ENCODE measurements at places on chromosomes 13 and 19.

DNA sequence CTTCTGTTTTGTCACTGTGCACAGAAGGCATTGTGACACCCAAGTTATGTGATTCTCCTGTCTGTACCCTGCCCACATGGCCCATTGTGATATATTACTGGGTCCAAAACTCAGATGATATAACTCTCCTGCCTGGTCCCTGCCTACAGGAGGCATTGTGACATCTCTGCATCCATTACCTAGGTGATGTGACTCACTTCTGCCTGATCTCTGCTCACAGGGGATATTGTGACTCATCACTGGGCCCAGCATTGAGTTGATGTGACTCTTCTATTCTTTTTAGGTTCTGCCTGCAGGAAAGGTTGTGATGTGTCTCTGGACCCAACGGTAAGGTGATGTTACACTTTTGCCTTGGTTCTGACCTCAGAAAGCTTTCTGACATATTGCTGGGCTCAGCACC lies 67.9 kb upstream of the ZNF724 start:
- DNase-seq: no peak

- no peak for DNase-seq
Measured at GRCh38 chr19:32022044-32022640, 323.3 kb upstream of the ZNF507 start.

DNA sequence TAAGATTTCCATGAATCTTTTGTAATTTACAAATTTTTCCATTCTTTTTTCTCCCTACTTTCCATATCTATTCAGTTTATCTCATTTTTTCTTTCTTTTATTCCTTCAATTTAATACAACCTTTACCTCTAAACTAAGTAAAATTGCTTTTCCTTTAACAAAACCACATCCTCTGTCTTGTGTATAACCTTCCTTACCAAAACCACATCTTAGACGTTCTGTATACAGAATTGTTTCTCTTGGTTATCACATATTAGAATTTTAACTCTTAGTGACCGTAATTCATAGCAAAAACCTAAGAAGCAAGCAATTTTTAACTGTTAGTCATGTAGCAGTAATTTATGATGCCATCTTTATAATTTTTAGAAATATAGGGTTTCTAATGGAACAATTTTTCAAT lies 15.0 kb downstream of the PPP5C start:
- no peak for DNase-seq

GRCh38 chr13:79749984-79750551 lies 269.1 kb downstream of the NDFIP2 start:
- DNase-seq: no peak

GRCh38 chr13:49560270-49561061 lies 24.9 kb downstream of the RCBTB1 start:
- DNase-seq: no peak

DNA sequence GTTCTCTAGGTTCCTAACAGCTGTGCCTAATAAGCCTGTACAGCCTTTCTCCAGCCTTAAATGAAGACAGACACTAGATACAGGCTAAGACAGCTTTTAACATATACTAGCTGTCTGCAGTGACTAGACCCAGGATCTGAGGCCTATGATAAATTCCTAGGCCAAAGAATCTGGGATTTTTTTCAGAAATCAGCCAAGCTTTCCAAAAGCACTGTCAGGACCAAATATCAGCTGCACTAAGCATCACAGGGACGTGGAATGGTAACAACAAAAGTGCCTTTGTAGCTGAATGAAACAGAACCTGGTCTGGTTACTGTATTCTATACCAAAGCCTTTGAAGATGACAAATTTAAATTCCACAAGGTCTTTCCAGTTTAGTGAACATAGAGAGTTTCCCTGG lies 77.9 kb upstream of the DOCK9 start:
- no peak for DNase-seq

DNA sequence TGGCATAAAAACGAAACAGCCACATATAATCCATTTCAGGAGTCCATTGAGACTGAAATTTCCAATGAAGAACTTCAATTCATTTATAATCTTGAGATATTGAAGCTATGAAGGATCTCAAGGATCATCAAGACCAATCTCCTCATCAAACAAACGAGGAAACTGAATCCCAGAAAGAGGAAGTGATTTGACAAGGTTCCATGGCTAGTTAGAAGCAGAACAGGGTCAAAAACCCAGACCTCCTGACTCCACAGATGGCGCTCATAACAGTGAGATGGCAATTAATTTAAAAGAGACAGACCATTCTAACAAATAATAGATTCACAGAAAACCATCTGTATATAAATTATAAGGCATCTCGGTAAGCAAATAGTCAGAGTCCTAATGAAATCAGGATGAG lies 229.7 kb downstream of the KCTD12 start:
- DNase-seq: no peak

- DNase-seq: no peak
Measured at GRCh38 chr19:23784274-23784673, 25.6 kb upstream of the ZNF681 start.

- peak; percentile 67 for DNase-seq
Measured at GRCh38 chr13:45219938-45220375, 19.1 kb upstream of the KCTD4 start.

- DNase-seq: no peak
Measured at GRCh38 chr19:18514800-18515682, 6.8 kb downstream of the ELL start.

- no peak for DNase-seq
Measured at GRCh38 chr13:49655906-49656305, 27.6 kb downstream of the ARL11 start.

DNA sequence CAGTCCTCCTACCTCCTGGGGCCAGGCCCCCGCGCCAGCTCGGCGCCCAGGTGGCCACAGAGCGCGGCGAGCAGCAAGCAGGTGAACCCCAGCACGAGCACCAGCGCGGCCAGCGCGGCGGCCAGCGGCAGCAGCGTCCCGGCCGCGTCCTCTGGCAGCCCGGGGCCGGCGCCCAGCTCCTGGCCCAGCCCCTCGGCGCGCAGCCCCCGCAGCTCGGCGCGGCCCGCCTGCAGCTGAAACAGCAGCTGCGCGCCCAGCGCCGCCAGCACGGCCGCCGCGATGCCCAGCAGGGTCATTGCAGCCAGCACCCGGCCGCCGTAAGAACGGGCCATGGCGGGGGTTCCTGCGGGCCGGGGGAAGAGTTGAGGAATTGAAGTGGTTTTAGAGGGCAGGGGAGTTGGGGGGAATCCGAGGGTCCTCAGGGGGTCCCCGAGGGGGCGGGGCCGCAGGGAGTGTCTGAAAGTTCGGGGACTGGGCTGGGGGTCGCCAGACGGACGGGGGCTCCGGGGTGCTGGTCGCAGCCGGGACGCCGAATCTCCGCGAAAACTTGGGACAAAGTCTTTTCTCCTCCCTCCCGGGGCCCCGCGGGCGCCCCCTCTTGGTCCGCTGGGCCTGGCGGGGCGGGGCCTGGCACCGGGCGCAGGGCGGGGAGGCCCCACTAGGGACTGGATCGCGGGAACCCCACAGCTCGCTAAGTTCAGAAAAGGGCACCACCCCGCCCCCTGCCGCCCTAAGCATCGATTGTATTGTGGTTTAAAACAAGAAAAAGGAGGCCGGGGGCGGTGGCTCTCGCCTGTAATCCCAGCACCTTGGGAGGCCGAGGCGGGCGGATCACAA lies at the start of gene TMEM221:
TMEM221 (minus strand) TSS at position 538 of the 837 bp plus-strand sequence; CDS start at position 332, 206 bp downstream.
- no peak for DNase-seq

- DNase-seq: no peak
Measured at GRCh38 chr19:805166-805551, 7.9 kb downstream of the PTBP1 start.

DNA sequence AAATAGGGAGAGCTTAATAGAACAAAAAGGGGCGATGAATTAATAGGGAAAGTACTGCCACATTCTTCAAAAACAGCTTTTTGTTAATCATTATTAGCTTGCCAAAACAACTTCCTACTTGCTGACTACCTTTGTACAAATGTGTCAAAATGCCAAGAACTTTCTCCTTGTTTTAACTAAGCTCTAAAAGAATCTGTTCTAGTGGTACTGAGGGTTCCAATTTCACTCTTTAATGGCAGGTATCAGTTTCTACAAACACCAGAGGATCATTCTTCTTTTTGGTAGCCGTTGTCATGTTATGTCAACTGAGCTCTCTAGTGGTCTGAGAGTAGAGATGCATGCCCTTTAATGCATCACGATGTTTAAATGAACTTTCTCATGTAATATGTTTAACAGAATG lies 29.4 kb upstream of the FBXL3 start:
- no peak for DNase-seq

GRCh38 chr19:15715642-15716041 lies 12.2 kb upstream of the OR10H2 start:
- DNase-seq: no peak

DNA sequence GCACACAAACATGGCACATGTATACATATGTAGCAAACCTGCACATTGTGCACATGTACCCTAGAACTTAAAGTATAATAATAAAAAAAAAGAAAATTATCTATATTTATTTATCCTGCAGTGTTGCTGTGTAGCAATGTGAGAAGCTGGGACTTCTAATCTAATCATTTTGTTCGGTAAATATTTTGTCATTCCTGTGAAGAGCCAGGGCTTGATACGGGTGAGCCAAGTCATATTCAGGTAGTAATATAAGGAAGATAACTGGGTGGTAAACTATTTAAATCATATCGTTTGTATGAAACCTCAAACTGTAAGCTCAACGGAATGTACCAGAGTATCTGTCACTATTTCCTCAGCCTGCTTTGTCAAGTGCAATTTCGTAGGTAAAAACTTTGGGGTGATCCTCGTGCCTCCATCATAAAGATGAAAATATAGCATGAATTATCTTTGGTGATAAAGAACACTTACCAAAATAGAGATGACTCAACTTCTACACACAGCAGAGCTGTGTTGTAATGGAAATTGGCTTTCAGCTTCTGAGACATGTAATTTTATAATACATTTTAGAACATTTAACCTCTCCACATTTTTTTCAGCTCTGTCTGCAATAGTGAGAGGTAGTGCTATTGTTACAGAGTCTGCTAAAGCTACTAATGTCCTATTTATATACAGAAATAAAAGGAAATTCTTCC lies 92.9 kb downstream of the PCDH9 start:
- DNase-seq: no peak

DNA sequence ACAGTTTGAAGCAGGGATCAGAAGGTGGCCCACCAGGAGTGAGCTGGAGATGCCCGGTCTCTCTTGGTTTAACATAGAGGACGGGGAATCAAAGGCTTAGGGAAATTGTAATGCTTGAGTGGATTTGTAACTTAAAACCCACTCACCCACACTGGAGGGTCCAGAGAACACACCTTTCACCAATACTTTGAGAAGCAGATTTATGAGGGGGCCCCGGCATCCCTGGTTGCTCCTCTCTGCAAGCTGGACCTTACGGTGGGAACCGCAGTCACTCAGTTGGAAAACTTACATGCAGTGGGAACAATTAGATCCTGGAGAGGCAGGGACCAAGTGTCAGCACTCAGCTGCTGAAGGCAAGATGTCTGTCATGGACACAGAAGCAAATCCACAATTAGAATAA lies 20.5 kb downstream of the PPP5C start:
- no peak for DNase-seq

GRCh38 chr13:21235174-21235573 lies 58.7 kb downstream of the MRPL57 start:
- no peak for DNase-seq

GRCh38 chr13:75325711-75326110 lies 156.3 kb downstream of the TBC1D4 start:
- no peak for DNase-seq

DNA sequence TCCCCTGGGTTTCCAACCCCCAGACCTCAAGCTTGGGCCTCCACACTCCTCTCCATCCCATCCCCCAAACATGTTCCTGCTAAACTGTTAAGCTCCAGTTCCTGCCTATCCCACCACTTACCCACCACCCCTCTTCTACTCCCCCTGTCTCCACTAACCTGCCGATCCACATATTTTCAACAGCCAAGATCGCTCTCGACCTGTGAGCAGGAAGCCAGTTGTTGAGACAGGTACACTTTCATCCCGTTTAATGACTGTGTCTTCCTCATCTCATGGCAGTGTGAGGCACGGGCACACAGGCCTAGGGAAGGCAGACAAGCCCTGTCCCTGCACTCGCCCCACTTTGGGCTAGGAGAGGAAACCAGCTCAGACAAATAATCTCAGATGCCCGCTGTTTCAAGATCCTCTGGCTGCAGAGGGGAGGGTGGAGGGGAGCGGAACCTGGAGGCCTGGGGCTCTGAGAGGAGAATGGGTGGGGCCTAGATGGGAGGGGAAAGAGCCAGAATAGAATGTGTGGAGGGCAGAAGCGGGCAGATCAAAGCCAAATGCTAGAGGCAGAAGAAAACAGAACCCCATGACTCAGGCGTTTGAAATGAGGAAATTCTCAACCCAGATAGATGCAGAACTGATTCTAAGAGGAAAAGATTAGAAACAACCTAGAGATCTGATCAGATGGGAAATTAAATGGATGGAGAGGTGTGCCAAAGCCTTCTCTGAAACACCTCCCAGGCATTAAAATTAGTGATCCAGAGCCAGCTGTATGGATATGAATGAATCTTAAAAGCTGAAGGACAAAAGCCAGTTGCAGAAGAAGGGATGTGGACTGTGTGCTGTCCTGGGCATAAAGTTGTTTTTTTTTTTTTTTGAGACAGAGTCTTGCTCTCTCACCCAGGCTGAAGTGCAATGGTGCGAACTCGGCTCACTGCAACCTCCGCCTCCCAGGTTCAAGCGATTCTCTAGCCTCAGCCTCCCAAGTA lies 16.9 kb upstream of the CYP2S1 start:
- DNase-seq: no peak

GRCh38 chr19:11165486-11166030 lies 10.0 kb upstream of the SPC24 start:
- no peak for DNase-seq

DNA sequence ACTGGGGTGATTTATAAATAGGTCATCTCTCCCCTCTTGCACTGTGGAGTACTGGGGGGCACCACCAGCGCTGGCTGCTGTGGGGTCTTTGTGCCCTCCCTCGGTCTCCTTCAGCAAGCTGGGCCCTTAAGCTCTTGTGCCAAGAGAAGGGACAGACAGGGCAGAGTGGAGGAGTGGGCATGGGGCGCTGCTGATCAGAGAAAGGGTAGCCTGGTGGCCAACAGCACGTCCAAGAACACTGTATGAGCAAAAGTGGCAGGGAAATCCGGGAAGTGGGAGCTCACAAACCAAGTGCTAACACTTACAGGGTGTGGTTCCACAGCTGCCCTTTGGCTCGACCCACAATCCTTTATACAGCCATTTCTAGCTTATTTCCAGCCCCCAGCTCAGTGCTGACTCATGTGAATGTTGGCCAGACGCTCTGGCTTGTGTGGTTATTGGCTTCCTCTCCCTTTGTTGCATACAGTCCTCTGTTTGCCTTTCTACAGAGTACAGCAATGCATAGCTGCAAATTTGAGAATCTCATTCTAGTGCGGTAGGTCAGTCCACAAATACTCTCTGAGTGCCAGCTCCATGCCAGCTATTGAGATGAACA lies 298.8 kb downstream of the SHISA2 start:
- no peak for DNase-seq

All from NCI-H1930 (cell line).